Adipocyte (in vitro differentiated cells): ENCODE measurements at places on chromosomes 11 and 22.

- DNase-seq = no peak
Observed at GRCh38 chr11:115930886-115931547, 426.8 kb upstream of the CADM1 start.

DNA sequence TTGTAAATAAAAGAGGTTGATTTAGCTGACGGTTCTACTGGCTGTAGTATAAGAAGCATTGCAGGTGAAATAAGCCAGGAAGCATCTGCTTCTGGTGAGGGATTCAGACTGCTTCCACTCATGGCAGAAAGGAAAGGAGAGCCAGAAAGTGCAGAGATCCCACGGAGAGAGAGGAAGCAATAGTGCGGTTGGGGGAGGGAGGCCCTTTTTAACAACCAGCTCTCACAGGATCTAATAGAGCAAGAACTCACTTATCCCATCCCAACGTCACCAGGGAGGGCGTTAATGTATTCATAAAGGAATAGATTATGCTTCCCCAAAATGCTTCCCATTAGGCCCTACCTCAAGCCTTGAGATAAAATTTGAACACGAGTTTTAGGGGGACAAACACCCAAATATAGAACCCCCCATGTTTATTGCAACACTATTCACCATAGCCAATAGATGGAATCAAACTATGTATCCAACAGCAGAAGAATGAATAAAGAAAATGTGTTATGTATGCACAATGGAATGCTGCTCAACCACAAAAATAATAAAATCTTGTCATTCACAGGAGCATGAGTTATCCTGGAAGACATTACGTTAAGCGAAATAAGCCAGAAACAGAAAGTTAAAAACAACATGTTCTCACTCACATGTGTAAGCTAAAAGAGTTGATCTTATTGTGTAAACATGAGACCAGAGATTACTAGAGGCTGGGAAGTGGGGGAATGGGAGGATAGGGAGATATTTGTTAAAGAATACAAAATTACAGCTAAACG, 908.3 kb upstream of the ANO3 start:
- peak; percentile 72 for DNase-seq

- no peak for DNase-seq
Observed at GRCh38 chr11:9073466-9074225, 17.8 kb downstream of the SCUBE2 start.

- DNase-seq = no peak
Observed at GRCh38 chr11:79592406-79592805, 151.6 kb upstream of the TENM4 start.

- DNase-seq = no peak
Observed at GRCh38 chr11:116525961-116526495, 246.8 kb downstream of the BUD13 start.

DNA sequence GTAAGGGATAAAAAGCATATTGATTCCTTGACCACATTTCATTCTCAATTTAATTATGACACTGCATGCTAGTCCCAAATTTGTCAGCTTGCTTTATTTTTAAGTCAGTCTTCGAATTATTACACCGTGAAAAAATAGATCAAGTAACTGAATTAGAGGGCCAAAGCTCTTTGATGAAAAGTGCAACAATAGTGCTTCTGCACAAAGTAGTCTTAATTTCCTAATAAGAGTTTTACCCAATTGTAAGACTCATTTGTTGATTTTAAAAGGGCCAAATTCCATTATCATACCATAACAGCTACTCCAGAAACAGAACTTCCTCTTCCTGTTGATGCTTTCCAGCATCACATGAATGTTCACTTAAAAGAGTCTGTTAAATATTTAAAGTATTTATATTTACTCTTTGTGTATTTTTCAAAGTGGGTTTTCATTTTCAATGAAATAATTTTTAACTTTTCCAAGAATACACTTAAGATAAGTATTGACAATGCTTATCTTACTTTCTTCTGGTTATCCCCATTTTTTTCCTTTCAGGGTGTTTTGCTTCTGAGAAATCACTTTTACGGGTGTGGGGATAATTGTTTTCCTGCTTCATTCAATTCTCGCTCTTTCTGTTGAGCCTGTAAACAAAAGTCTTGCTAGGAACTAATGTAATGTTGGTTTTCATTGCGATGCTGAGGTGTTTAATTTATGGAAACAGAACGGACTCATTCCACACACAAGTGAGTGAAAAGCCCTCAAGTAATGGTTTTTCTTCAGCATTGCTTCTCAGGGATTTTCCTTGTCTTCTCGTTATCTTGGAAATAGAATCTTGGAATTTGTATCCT, 2.1 kb downstream of the ARHGEF12 start:
- peak; percentile 62 for DNase-seq

- no peak for DNase-seq
Observed at GRCh38 chr11:91082255-91082654, 859.4 kb upstream of the CHORDC1 start.

- DNase-seq = no peak
Observed at GRCh38 chr11:112538534-112539280, 278.0 kb upstream of the PLET1 start.

DNA sequence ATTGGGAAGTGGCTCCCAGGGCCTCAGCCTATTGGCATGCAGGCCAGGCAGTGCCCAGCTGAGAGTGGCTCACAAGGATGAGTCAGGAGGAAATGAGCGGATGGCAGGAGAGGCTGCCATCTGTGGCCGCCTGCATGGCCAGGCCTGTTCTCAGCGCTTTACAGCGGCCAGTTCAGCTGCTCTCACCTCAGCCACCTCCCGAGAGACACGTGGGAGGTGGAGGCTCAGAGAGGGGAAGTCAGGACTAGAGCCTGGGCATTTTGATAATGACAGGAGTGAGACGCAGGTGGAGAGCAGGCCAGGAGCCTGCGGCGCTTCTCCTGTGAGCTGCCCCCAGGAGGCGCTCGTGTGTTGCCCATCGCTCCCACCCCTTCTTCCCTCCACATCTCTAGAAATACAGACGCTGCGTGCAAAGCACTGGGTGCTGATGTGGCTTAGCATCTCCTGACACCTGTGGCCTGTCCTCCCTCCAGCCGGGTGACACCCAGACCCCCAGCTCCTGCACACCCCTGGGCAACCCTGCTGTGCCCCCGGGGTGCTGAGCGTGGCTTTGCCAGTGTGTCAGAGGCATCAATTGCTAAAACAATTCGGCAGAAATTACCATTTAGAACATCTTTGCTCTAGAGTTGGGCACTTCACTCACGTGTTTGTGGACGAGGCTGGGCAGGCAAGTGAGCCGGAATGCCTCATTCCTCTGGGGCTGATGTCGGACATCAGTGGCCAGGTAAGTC, 21.4 kb upstream of the PANX2 start:
- DNase-seq = no peak

DNA sequence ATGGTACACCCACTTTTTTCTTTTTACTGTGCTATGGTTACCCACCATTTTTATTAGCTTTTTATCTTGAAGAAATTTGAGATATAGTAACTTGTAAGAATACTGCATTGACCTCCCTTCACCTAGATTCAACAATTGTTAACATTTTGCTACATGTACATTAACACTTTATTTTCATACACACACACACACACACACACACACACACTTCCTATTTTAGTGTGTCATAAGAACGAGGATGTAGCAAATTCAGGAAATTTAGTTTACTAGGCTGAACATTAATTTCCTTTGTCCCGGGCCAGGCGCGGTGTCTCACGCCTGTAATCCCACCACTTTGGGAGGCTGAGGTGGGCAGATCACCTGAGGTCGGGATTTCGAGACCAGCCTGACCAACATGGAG, 1.1 kb upstream of the ATP6V1E1 start:
- no peak for DNase-seq

- DNase-seq = no peak
Observed at GRCh38 chr11:104819603-104820002, 78.7 kb downstream of the CASP12 start.

- peak; percentile 51 for DNase-seq
Observed at GRCh38 chr11:34251589-34251980, 106.2 kb downstream of the ABTB2 start.

DNA sequence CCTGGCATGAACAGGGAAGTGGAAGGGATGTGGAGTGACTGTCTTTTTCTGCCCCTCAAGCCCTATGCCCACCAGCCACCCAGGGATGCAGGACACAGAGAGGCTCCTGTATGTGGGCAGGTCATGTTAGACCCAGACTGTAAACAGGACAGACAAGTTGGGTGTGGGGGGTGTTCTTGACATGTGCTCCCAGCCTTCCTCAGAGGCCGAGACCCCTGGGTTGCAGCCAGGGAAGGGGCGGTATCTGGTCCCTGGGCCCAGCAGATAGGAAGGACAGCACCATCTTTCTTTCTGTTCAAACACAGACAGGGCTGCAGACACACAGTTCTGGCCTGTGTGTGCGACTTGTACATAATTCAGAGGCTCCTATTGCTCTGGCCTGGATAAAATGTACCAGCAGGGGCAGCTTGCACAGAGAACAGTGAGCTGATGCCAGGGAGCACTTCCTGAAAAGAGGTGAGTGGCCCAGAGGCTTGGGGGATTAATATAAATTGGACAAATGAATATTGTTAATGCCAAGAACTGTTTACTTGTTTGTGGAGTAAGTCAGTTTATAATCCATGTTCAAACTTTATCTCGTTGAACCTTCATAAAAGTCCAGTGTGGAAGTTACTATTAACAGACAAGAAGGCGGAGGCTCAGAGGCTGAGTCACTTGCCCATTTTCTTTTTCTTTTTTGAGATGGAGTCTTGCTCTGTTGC, 16.6 kb downstream of the GDPD5 start:
- no peak for DNase-seq

DNA sequence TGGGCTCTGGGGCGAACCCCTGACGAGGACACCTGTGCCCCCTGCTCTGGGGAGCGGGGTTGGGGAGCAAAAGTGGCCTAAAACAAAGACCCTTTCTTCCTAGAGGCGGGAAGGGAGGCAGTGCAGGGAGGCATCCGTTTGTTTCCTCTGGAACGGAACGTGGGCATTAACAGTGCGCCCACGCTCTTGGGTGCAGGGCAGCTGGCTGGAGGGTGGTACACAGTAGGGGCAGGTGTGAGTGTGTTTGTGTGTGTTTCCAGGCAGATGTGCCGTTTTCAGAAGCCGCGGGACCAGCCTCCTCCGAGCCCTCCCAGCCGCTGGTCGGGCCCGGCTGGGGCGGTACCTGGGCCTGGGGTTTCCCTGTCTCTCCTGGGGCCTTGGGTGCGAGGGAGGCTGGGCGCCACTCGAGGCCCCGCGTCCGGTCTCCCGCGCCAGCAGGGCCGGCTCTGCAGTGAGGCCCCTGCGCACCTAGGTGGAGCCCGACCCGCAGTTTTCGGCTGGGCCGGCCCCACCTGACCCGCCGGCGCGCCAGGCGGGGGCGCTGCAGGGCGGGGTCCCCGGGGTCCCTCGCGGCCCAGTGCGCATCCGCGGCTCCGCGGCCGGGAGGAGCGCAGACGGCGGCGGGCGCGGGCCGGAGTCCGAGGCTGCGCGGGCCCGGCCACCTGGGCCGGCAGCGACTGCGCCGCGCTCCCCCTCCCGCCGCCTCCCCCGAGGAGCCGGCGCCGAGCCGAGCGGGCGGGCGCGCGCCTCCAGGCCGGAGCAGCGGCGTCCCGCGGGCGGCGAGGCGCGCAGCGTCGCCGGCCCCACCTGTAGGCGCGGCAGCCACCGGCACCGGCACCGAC, 1252.7 kb downstream of the BRD1 start:
- peak; percentile 4 for DNase-seq

DNA sequence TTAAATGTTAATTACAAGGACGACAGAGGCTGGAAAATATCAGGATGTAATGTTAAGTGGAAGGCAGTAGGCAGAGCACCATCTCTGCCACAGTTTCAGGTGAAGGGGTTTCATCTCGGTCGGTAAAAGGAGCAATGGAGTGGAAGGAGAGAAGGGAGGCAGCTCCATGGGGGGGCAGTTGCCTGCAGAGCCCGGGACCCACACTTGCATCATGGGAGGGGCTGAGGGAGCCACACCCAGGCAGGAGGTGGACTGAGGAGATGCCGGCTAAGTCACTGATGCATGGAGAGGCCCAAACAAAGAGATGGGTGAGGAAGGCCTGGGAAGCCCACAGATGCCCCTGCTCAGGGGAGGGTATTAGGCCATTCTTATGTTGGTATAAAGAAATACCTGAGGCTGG, 1470.9 kb downstream of the BRD1 start:
- DNase-seq = no peak

DNA sequence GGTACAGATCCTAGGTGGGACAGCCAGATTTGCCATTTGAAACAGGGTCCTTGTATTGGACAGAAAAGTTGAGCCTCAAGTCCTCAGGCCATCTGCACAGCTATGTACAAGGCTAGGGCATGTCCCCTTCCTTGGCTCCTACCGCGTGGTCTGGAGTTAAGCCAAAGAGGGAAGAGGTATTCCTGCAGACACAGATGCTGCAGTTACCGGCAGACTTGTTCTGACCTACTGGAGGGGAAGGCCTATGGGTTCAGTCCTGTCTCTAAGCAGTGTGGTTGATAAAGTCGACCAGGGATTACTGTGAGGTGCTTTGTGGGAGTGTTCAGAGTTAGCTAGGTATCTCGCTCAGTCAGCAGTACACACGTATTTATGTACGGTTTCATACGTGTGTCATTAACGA, 180.6 kb downstream of the ADAMTS15 start:
- DNase-seq = no peak

- DNase-seq = no peak
Observed at GRCh38 chr11:62444236-62444833, 25.5 kb downstream of the SCGB1A1 start.

DNA sequence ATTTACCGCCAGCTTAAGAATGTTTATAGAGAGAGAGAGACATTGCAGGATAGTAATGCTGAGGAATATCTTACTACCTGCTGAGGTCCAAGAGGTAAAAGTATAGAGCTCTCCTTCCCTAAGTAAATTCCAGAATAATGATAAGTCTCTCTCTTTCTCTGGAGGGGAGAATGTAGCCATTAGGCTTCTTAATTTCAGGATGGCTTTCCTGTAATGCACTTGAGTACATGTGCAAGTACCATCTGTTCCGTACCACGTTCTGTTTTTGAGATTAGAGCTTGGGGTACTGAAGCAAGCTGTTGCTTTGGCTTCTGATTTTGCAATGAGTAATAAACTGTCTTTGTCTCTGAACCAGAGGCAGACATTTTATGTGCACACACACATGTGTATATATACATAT, 1314.0 kb downstream of the JRKL start:
- no peak for DNase-seq

DNA sequence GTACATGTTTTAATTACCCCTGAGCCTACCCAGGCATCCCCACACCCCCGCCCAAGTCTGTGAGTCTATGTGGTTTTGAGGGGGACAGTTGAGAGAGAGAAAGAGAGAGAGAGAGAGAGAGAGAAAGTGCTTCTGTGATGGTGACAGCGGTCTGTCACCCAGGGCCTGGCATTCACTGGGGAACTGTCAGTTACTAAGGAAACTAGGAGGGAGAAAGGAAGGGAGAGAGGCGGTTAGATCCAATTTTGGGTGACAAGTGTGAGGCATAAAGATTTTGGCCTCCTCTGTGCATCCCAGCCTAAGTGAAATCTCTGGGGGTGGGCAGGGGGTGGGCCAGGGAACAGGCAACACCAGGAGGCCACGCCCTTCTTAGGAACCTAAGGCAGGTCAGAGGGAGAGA, 498.3 kb downstream of the BUD13 start:
- DNase-seq = no peak
